ENCODE measurements at places on chromosomes 1 and 21. TPM values are rescaled to one million over a fixed set of nuclear protein-coding genes. Genes with fewer than 3 reads are reported as not detected.
A peak's percentile ranks its signal among the peaks of the same experiment; 100 is the strongest.

GADD45A gene
- total RNA-seq, result 137 TPM

CDC42BPA gene
- 77.7 TPM for total RNA-seq

INSRR gene
- 0.17 TPM for total RNA-seq

ITLN2 gene
- not detected for total RNA-seq

HNRNPCL2 gene
- not detected for total RNA-seq

- DNase-seq, result no peak
Observed at GRCh38 chr1:226712742-226713419, 26.2 kb downstream of the ITPKB start.

GRCh38 chr21:38538353-38538752 lies 40.1 kb upstream of the ERG start:
- no peak for DNase-seq

DNA sequence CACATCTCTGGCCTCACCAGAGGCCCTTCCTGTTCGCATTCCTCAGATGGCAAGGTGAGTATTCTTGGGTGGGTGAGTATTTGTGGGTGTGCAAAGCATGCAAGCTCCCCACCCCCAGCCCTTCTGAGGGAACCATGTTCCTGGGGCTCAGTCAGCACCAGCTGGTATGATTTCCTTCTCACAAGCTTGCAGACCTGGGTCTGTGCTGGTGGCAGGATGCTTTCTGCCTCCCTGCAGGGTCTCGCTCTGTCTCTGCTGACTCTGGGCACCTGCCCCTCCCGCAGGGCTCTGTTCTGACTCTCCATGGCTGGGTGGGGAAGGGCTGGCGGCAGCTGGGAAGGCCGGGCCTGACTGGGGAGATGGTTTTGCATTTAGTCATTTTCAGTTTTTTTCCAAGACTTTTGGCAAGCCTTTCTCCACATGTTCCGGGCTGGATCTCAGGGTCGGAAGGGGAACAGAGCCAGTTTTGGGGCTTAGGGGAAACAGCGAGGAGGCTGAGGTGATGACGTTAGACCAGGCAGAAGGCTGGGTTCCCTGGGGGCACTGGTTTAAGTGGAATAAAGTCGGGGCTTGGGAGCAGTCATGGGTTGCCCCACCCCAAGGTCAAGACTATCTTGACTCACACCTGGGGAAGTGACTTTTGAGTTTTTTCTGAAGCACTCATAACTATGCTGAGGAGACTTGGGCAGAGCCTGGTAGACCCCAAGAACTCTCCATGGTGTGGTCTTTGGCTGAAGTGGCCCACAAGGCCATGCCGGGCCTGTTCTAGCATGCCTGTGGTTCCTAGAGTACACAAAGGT lies 6.2 kb downstream of the RASSF5 start:
- DNase-seq, result no peak

GRCh38 chr1:9553736-9554144 lies 14.5 kb downstream of the SLC25A33 start:
- no peak for DNase-seq

DNA sequence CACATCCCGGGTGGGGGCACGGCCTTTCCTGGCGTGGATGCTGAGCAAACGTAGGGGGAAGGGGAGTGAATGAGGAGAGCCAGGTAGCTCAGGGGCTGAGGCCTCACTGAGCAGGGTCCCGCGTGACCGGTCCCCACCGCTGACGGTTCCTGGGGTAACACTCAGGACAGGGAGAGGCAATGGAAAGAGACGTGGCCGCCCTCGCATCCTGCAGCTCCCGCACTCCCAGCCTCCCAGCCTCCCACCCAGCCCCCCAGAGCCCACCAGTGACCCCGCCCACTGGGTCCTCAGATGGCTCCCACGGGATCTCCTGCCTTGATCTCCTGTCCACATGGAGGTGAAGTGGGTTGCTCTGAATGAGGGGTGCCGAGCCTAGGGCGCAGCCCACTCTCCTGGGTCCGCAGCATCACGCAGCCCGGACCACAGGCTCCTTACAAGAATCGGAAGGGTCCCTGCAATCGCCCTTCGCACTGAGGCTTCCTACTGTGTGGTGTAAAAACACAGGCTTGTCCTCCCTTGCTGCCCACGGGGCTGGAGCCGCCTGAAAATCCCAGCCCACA lies 2.4 kb downstream of the TSPEAR start:
- DNase-seq, result no peak

DNA sequence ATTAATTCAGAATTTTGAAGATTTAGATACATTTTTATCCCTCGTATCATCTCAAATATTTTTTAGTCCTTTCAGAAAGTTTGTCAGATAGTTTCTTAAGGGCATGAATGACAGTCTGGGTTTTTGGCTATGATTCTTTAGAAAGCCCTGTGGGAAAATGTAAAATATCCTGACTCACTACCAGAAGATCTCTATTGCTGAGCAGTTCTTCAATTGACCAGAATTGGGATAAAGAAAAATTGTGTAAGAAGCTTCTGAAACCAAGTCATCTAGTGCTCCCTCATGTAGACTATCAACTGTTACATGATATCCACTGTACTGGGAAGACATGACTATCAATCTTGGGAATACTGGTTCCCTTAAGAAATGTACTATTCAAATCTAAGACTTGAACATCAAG lies 608.3 kb upstream of the CHRM3 start:
- DNase-seq, result no peak

GRCh38 chr1:103056423-103056822 lies 51.9 kb downstream of the COL11A1 start:
- DNase-seq, result no peak

GRCh38 chr1:42979036-42979430 lies 20.4 kb upstream of the SLC2A1 start:
- DNase-seq, result no peak

- no peak for DNase-seq
Observed at GRCh38 chr1:165492845-165493373, 48.0 kb upstream of the RXRG start.

DNA sequence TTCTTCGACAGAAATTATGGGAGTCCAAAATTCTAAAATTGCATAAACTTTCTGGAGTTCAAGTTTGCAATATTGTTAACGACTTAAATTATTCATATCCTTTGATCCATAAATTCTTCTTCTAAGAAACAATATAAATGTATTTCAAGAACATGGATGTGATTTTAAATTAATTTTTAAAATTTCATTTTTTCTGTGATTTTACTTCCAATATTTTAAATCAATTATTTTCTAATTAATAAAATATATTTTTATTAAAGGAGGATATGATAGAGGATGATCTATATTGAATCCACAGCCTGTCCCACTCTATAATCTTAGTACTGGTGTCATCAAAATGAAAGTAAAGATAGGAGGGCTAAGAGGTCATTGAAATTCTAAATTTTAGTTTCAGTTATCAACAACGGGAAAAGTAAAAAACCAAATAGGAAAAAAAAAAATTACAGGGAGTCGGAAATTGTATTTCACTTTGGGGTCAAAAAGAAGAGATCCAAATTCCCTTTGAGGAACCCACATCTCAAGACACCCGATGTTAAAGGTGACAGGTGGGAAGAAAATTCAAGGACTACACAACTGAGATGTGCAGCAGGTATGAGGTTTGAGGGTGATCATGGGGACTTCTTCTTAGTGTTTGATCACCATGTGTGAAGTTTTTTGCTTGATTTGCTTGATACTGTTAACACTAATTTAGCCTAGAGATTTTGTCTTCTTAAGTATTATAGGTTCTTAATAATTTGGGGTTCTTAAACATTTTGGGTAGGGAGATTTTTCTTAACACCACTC lies 154.8 kb upstream of the RGS18 start:
- no peak for DNase-seq

DNA sequence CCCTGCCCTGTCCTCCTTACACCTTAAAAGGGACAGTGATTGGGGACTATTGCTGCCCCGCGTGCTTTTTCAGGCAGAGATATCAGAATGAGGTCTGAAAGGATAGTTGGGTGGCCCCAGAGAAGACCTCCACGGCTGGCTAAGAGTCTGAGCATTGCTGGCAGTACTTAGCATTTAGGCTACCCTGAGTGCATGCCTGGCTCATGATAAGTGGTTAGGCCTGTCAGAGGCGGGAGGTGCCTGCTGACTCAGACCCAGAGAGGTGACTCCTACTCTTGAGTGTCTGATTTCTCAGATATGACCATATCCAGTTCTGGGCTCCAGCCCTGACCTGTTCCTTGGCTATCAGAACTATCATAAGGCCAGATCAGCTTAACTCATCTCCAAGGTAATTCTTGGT lies 213.7 kb downstream of the PBX1 start:
- DNase-seq, result peak; percentile 84

GRCh38 chr1:159171254-159171687 lies at the start of gene CADM3:
Gene CADM3 (plus strand): TSS chr1:159171615. CDS start chr1:159171766, 151 bp downstream.
- DNase-seq, result no peak

DNA sequence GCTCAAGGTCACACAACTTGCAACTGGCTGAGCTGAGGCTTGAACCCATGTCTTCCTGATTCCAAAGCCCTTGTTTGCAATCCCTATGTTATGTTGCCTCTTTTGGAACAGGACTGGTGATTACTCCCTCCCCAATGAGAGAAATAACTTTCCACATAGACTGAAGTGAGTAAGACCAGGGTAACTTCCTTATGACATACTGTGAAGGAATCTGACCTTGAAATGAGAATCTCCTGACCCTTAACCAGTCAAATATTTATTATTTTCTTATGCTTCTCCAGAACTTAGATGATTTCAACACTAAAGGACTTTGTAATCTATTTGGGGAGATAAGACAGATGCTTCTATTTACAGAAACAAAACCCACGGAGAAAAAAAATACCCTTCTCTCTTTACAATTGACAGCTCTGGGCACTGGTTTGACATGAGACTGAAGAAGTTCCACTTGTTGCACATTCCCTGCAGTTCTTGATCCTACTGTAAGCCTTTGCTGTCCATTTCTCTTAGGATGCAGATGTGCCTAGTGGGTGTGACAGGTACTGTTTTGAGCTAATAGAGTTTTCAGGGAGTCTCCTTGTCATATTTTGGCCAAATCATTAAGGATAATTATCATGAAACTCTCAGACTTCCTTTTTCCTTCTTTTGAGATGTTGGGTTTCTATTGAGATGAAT lies 3.9 kb upstream of the RPTN start:
- DNase-seq, result peak; percentile 91

DNA sequence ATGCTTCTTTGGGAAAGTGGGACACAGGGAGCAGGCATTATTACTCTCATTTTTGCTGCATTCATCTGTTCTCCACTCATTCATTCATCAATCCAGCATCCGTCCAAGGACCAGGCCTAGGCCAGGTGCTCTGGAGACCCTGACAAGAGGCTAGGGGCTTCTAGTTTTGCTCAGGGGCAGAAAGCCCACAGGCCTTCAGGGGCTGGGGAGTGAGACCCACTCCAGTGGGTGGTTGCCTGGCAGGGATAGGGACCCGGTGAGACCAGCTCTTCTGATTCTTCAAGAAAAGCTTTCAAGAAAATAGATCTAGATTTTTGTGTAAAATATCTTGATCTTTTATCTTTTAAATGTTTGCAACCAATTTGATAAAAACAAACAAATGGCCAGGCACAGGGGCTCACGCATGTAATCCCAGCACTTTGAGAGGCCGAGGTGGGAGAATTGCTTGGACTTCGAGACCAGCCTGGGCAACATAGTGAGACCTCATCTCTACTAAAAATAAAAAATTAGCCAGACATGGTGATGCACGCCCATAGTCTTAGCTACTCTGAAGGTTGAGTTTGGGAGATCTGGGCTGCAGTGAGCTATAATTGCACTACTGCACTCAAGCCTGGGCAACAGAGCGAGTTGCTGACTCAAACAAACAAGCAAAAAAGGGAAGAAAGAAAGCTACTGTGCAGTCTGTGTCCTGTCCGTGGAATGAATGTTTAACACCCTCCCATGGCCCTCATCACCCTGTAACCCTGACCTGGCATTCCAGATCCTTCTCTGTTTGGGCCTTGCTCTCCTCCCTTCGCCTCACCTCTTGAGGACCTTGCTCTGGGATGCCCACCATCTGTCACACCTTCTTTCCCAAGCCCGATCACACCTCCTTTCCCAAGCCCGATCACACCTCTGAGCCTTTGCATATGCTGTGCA lies 17.3 kb upstream of the LRP8 start:
- no peak for DNase-seq

GRCh38 chr1:81889166-81889565 lies 88.4 kb downstream of the ADGRL2 start:
- DNase-seq, result no peak

DNA sequence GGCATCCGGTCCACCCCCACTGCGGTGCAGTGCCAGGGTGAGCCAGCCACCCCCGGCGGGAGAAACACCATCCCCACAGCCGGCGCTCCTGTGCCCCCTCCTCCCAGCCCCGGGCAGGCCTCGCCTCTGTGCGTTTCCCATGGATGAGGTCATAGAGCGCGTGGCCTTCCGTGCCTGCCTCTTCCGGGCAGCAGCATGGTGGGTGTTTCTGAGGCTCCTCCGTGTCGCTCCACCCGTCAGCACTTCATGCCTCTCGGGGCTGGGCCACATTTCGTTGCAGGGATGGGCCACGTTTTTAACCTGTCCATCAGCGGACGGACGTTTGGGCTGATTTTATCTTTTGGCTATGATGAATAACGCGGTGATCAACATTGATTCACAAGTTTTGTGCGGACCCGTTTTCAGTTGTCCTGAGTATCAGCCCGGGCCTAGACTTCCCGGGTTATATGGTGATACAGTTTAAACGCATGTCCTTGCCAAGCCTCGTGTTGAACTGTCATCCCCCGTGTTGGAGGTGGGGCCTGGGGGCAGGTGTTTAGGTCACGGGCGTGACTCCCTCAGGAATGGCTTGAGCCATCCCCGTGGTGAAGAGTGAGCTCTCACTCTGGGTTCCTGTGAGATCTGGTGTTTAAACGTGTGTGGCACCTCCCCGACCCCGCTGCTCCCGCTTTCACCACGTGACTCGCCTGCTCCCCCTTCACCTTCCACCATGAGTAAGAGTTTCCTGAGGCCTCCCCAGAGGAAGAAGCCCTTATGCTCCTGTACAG lies 64.8 kb downstream of the SLX9 start:
- DNase-seq, result no peak

All from NCI-H460 (cell line).